ENCODE measurements at places on chromosomes 5 and 9.
A peak's percentile ranks its signal among the peaks of the same experiment; 100 is the strongest.

DNA sequence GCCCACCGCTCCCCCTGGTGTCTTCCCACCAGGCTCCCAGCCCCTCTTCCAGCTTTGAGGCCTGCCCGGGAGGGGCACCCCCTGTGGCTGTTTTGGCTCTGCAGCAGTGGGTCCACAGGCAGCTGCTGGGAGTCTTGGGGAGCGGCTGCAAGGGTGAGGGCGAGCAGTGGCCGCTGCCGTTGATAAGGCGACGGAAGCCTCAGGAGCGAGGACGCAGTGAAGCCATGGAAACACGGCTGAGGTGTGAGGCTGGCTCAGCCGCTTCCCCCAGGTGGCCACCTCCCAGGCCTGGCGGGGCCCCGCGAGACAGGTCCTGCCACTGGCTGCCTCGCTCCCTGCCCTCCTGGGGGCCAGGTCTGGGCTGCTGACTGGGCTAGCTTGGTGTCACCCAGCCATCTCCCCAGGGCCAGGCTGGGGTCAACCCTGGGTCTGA lies 41.5 kb downstream of the CXXC5 start:
- DNase-seq, result no peak

GRCh38 chr9:91775011-91775707 lies 174.9 kb downstream of the ROR2 start:
- peak; percentile 64 for DNase-seq

- no peak for DNase-seq
Observed at GRCh38 chr5:68818057-68818695, 275.6 kb upstream of the SLC30A5 start.

GRCh38 chr5:136435946-136436543 lies 70.7 kb upstream of the TRPC7 start:
- no peak for DNase-seq

DNA sequence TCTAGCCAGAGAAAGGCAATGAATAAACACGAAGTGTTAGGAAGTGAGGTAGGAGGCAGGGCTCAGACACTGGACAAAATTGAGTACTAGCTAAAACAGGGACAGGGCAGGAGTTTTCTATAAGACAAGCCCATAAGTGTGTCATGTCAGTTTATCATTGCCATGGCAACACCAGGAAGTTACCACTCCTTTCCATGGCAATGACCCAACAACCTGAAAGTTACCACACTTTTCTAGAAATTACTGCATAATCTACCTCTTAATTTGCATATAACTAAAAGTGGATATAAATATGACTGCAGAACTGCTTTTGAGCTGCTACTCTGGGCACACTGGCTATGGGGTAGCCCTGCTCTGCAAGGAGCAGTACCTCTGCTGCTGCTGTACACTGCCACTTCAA lies 442.5 kb upstream of the COX7C start:
- no peak for DNase-seq

DNA sequence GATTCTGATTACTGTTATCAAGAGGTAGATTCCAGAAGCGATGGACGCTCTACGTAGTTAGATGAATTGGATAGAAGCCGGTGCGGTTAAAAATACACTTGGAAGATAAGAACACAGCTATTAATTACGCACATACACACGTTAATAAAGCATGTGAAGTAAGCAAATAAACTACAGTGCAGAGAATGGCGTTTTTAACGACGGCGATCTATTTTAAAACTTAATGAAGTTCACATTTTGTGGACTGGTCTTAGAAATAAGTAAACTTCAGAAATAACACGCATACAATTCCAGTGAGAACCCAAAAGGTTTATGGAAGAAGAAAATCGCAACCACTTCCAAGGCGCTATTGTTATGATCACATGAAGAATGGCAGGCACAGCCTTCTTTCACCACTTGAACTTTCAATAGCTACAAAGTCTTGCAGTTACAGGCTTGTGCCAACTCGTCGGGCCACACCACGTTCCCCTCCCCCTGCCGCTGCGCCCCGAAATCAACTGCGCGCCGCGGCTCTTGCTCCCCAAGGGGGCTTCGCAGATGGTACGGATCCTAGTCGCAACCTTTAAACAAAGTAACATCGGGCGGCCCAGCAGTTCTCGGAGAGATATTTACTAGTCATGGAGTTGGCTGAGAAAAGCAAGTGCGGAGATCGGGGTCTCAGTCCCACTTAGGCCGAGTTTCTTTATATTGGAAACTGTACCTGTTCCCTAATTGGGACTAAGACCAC lies 866 bp upstream of the SEMA6A start:
- DNase-seq, result peak; percentile 47

DNA sequence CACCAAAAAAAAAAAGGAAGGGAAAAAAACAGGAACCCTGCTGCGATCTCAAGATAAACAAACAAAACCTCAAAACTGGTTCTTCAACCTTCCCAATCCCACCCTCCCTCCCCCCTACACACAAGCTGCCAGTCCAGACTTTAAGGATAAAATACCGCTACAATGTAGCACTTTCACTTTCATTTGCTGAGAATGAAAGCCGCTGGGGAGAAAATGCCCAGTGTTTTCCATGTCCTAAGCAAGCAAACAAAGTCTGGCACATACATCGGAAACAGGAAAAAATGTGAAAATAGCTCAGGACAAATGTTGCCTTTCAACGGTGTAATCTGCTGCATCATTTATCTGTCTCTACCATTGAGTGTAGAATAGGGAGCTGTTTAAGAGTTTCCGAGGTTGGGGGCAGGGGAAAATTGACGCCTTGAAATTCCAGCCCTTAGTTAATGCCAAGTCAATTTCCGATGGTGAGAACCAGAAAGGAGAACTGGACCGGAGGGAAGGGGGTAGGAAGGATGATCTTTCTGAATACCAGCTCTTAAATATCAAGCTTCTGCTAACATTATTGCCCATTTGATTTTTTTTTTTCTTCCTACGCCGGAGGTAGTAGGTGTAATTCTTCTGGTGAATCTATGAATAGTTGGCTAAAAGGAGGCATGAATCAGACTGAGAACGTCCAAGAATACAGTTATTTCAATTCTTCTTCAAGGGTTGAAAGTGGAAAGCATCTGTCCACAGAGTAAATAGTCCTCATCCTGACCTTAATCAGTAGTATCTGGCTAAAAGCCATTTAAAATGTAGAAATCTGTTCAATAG lies 1.2 kb upstream of the ADAMTS6 start:
- DNase-seq, result peak; percentile 83

DNA sequence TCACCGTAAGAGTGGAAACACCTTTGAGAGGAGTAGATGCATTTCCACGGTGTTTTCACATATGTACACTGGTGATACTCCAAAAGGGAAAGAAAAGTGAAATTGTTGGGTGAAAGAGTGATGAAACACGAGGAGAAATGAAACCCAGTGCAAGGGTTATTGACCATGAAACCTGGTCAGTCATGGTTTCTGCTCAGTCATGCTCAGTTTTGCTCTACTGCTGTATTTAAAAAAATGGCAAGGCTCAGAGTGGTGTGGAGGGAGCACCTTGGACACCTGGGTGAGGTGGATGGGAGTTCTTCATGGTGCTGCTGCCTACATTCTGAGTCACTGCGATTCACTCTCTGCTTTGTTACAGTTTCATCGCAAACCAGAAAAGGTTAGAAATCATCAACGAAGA lies 32.3 kb downstream of the NTRK2 start:
- no peak for DNase-seq
